Amniotic stem cell (primary cell): ENCODE measurements at places on chromosomes 7 and 10.

DNA sequence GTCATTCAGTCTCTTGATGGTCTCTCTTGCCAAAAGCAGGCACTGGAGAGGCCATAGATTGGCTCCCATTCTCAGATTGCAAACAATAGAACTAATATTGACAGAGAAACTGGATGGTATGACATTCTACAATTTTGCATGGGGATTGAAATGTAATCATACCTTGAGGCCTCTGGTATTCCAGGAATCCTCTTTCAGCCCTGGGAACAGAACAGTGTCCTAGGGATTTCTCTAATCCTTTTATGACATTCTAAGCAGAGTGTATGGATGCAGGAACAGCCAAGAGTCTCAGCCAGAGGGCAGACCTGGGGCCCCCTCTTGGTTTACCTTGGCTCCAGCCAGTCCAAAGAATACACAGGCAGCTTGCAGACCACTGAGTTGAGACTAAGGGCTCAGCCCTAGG lies 206.4 kb downstream of the KCNMA1 start:
- DNase-seq, result no peak

GRCh38 chr10:101781984-101782810 lies 1.0 kb downstream of the NPM3 start:
- DNase-seq, result no peak

- DNase-seq, result no peak
Measured at GRCh38 chr7:76054123-76055120, 6.5 kb downstream of the MDH2 start.

- no peak for DNase-seq
Measured at GRCh38 chr7:151349507-151349853, 7.9 kb downstream of the NUB1 start.

- no peak for DNase-seq
Measured at GRCh38 chr7:157555313-157555712, 218.5 kb downstream of the DNAJB6 start.
